Stimulated activated CD4-positive, alpha-beta T cell treated with anti-CD3 and anti-CD28 coated beads, TNF-alpha, amount 100 ng/mL, for 1 hour (primary cell): ENCODE measurements at places on chromosomes 12 and 14.

- no peak for DNase-seq
Measured at GRCh38 chr12:64518396-64518795, 66.5 kb downstream of the TBK1 start.

GRCh38 chr14:52025310-52025709 is 36.0 kb downstream of the RTRAF start:
- DNase-seq: no peak

DNA sequence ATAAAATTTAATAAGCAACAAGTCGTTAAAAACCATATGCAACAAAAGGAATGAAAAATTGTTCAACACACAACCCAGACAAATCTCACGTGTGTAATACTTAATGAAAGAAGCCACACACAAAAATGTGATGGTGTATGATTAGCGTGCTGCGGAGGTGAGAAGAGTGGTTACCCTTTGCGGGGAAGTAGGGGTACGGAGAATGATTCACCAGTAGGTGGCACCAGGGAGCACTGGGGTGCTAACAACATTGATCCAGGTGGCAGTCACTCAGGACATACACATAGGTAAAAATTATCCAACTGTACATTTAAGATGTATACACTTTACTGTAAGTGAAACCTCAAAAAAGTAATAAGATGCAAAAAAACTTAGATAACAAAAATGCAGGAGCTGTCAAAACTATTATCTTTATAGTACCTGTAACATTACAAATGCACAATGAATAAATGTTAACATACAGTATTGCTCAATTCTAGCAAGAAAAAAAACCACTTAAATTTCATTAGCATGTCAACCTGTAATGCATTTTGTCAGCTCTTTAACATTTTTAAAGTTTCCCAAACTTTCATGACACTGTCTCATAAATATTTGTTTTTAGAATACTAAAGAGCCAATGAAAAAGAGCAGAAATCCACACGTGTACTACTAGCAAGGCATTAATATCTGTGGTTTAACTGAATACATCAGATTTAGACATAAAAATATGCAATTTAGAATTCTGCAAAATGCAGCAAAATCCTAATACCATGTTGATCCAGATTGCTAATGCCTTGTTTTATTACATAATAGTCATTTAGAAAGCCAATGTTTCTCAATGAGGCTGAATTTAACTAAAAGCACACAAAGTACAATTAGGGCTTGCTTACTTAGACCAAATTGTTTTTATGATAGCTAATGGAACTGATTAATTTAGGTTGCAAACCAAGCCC is 46.7 kb downstream of the TMCC3 start:
- no peak for DNase-seq

DNA sequence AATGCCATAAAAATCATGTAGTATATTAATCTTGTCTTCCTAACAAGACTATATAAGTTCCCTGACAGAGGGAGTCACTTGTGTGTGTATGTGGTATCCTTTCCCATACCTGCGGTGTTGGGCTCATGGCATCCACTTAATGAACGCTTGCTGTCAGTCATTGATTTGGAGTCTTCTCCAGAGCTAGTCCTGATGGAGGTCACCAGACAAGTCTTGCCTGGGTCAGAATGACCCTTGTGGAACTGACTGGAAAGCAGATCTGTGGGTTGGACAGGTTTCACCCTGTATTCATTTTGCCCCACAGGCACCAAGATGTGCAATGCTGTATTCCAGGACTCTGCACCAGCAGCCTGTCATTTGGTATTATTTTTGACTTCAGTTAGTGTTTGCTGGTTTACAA is 27.3 kb upstream of the WNK1 start:
- DNase-seq: no peak

- DNase-seq: no peak
Measured at GRCh38 chr12:94644141-94644979, 6.0 kb downstream of the TMCC3 start.

GRCh38 chr12:93219947-93220346 is 157.8 kb upstream of the NUDT4 start:
- no peak for DNase-seq

DNA sequence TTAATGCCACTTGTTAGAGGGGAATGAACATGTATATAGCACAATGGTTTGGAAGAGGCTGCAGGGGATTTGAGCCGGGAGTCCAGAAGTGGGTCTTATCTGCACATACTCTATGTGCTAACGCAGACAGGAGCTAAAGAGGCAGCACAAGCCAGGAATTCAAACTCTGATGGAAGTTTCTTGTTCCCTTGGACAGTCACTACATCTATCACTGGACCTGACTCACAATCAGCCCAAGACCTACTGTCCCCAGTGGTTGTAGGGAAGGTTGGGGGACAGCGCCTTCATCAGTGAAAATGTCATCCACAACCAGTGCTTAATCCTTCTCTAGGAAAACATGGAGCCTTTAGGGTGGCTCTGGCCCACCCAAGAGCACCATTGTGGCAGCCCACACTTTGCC is 107.8 kb downstream of the GCH1 start:
- no peak for DNase-seq

DNA sequence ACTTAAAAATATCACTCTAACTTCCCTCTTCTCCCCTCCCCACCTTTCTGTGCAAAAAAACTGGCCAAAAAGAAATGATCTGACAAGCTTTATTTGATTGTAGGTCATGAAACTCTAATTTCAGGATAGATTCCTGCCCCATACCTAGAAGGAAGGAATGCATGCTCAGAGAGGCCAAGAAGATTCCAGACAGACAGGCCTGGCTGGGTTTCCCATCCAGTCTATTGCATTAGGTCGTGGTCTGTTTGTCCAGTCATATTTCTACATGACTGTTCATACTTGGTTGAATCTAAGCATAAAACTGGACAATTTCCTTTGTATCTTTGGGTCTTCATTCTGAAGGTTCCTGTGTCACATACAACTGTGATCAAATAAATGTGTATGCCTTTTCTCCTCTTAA is 20.0 kb upstream of the SLC15A5 start:
- no peak for DNase-seq

GRCh38 chr14:88129306-88130056 is 124.5 kb downstream of the GPR65 start:
- DNase-seq: no peak

DNA sequence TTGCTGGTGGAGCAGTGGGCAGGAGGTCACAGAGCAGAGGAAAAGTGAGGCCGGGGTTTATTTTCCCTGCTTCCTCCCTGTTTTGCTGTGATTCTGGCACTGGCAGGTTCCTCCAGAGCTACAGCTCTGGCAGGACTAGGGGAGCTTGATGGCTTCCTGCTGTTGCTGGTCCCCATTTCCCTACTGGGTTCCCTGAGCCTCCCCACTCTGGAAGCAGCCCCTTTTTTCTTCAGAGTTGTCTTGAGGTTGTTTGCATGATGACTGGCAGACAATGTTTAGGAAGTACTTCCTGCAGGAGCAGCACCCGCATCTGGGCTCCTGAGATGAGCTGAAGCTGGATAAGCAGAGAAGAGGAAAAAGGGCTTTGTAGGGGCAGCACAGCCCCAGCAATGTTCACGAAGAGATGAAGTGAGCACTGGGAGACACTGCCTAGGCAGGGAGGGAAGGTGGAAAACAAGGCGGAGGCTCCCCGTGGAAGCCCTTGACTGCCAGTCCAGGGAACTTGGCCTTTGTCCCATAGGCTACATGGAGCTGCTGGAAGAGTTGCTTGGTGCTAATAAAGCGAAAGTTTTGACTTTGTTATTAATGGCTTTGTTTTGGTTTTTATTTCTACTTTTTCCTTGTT is 126.9 kb downstream of the SLC38A6 start:
- no peak for DNase-seq

- DNase-seq: no peak
Measured at GRCh38 chr12:31031951-31032335, 41.7 kb upstream of the DDX11 start.

- DNase-seq: no peak
Measured at GRCh38 chr12:6641131-6641530, 5.4 kb upstream of the LPAR5 start.

DNA sequence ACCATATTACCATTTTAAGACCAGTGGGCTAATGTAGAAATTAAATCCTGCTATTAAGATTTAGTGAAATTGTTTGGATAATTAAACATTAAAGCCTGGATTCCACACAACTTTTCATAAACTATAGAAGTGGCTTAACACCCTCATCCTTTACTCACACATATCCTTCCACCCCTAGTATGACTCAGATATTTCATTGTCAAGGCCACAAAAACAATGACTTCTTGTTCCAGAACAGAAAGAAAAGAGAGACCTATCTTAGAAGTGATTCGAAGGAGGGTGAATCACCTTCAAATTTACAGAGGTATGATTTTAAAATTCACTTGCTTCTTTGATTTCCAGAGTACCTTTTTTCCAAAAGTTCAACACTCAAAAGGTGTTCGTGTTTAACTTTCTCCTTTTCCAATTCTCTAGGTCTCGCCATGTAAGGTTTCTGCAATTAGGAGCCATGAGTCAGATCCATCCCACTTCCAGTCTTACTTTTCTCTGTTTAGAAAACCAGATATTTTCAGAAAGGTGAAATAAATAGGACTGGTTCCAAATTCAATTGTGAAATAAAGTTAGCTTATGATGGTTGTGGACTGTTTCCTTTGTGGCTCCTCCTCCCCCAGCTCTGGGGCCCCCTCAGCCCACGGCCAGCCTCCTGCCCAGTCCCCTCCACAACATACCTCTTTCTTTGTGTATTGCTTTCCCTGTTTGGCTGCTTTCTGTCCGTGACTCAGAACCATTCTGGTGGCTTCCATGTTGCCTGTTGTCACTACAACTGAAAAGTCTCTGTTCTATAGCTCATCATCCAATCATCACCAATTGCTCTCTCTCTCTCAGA is 24.6 kb upstream of the MGP start:
- no peak for DNase-seq

GRCh38 chr14:37078131-37078530 is 94.3 kb downstream of the SLC25A21 start:
- no peak for DNase-seq

GRCh38 chr12:64700532-64700931 is 58.7 kb downstream of the GNS start:
- no peak for DNase-seq

GRCh38 chr12:92439420-92439805 is 263.4 kb upstream of the PLEKHG7 start:
- no peak for DNase-seq

GRCh38 chr12:32516230-32516629 is 116.9 kb downstream of the FGD4 start:
- DNase-seq: no peak

GRCh38 chr14:76514213-76514998 is 138.5 kb downstream of the ESRRB start:
- no peak for DNase-seq

- DNase-seq: no peak
Measured at GRCh38 chr12:14167005-14167628, 185.7 kb upstream of the GRIN2B start.

DNA sequence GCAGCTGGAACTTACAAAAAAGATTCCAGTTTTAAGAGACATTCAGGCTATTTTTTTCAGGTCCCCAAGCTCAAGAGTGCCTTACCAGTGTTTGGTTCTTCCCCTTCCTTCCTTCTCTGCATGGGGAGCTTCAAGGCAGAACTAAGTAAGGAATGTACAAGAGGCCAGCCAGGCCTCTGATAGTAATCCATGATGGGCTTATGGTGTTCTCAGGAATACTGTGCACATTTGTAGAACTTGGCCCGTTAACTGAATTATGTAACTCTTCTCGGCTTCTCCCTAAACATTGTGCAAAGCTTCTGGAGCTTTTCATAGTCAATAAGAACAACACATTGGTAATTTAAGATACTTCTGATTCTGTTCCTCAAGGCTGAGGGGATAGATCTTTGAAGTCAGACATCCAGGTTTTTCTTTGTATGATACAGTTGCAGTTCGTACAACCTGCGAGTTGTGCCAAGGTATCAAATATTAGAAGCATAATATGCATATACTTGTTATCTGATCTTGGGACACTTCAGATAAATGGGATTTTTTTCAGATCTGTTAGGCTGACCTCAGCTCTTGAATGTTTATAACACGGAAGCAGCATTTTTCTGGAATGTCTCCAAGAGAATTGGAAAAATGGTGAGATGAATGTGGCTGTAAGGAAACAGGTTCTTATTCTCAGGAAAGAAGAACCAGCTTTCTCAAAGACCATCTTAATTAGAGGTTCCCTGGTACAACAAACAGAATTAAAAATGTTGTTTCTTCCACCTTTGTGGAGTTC is 148.6 kb downstream of the ANO4 start:
- no peak for DNase-seq

- no peak for DNase-seq
Measured at GRCh38 chr12:95168746-95169145, 48.5 kb downstream of the FGD6 start.

DNA sequence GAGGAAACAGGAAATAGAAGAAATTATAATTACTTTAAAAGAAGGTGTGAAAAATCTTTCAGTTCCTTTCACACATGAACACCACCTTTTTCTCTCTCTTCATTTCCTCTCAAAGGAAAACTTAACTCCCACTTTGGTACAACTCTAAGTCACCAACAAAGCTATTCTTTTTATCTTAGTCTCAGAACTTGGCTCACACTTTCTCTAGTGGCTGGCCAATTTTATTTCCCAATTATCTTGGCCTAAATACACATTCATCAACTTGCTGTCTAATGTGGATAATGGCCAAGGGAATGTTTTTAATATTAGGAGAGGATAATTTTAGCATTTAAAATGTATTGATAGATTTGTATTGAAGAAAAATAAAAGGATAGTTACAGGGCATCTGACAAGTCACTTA is 64.5 kb upstream of the NAV3 start:
- DNase-seq: no peak

DNA sequence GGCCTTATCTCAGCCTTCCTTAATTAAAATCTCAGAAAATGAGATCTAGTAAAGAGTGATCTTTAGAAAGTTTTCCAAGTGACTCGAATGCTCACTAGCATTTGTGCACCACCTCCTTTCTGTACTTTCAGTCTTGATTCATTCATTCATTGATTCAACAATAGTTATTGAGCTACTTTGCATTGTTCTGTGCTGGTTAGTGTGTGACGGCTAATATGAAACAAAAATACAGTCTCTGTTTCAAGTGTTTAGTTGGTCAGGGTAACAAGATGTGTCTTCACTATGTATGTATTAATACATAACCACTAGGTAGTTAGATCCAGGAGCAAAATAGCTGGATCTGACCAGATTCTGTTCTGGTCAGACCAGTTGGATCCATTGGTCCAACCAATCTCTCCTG is 100.9 kb downstream of the FAR2 start:
- no peak for DNase-seq

DNA sequence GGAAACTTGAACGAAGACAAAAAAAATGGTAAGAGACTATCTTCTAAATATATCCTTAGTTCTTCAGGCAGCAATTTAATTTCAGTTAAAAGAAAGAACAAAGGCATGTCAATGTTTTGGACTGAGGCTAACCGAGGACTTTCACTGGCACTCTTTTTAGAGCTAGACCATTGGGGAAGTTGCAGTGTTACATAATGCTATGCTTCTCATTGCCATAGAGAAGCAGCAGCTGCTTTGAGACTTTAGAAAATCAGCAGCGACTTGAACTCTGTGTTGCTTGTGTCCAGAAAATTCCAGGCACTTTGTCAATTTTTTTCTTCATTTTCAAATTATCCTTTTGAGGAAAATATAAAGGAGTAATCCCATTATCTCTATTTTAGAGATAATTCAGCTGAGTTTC is 964.2 kb downstream of the NRXN3 start:
- DNase-seq: no peak

GRCh38 chr14:24366413-24366720 is 1.6 kb upstream of the NFATC4 start:
- no peak for DNase-seq

- no peak for DNase-seq
Measured at GRCh38 chr12:124537525-124538193, 29.8 kb downstream of the NCOR2 start.

GRCh38 chr14:74221741-74222140 is 17.5 kb upstream of the VSX2 start:
- DNase-seq: no peak
